ENCODE measurements at places on chromosomes 16 and 17.

GRCh38 chr16:53266156-53266555 lies 168.1 kb upstream of the RBL2 start:
- DNase-seq, result no peak

- DNase-seq, result no peak
These were observed 37.9 kb upstream of the NDRG4 start for GRCh38 chr16:58462089-58462488.

- no peak for DNase-seq
These were observed 44.7 kb downstream of the SREBF1 start for GRCh38 chr17:17792037-17792550.

GRCh38 chr17:17933775-17934174 lies 38.4 kb downstream of the TOM1L2 start:
- DNase-seq, result no peak

DNA sequence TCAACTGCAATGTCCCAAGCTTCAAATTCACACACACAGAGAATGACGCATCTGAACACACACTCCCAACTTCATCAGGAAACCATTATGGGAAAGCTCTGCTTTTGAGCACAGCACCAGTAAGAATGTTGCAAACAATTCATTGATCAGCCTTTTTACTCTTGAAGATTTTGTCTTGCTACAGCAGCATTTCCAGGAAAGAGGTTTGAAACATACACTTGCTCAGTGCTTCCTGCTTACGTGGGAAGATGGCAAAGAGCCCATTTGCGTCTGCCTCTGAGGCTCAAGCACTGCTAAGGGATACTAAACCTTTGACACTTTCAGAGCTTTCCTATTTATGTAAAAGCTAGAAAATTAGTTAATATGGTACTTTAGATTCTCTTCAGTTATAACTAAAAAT lies 77.2 kb upstream of the MON1B start:
- DNase-seq, result no peak

DNA sequence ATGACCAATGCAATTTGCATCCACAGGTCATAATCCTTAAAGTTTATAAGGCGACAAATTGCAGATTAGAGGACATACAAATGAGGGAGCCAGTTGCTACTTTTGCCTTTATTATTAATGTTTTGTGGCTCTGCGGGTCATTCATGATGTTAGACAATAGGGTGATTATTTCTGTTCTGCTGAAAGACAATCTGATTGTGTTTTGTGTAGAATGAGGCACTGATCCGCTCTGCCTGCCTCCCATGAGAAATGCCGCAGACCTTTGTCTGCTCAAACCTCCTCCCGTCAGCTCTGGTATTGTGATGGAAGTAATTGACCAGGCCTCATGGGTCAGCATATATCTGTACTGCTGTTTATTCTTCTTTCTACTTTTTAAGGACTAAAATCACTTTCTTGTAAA lies 224.9 kb downstream of the PRKCA start:
- no peak for DNase-seq

DNA sequence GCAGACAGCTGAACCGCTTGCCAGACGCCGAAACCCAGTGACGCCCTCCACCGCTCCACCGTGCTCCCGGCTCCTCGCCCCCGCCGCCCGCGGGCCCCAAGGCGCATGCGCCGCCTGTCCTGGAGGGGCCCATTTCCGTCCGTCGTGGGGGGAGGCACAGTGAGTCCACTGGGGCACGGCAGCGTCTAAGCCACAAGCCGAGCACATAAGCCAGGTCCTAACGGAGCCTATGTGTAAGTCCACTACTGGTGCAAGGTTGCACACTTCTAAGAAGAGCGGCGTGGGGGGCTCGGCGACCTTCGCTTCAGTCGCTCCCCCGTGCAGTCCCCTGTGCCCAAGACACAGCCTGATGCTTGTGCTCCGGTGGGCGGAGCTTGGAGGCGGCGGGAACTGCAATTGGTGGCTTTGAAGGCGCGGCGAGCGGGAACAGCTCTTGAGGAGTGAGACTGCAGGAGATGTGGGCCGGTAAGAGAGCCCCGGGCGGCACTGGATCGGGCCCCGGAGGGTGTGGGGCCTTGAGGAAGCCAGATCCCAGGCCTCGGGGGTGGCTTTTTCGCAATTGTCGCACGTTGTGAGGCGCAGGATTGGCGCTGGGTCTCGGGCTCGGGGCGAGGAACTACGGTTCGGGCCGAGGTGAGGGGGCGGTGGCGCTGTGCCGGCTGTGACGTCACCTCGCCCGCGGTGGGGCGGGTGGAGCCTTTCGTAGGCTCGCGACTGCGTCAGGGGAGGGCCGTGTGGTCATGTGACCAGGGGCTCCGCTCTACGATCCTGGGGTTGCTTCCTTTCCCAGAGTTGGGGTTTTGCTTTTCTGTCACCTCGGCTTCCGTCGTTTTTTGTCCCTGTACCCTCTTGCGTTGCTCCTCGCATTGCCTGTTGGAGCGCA lies at the start of the genes CENPN and CMC2:
TSS of gene CENPN (plus strand) at position 402 of the 883 bp plus-strand sequence. CDS start 4,726 bp downstream, outside the sequence.
TSS of gene CMC2 (minus strand) at position 73 of the 883 bp plus-strand sequence. CDS start 9,491 bp downstream, outside the sequence.
- DNase-seq, result peak; percentile 100

GRCh38 chr16:48612611-48613010 lies 2.6 kb upstream of the N4BP1 start:
- no peak for DNase-seq

- no peak for DNase-seq
These were observed 601 bp downstream of the JMJD8 start for GRCh38 chr16:683396-684070.

DNA sequence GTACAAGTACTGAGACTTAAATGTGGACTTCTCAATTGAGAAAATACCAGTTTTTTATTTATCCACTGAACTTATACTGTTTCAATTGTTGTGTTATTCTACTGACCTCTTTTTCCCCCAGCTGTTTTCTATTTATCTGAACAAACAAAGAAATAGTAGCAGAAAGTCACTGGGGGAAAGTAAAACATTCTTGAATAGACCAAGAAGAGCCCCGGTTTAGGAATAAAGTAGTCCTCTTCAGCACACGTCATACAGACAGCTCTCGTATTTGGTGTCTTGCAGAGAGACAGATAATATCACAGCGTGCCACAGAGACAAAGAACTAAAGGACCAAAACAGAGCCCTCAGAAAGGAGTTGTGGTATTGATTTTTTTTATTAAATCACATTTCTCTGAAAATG lies 1159.1 kb upstream of the CDH8 start:
- no peak for DNase-seq

- DNase-seq, result no peak
These were observed 211.5 kb downstream of the CDH11 start for GRCh38 chr16:64910356-64910755.

- no peak for DNase-seq
These were observed 249.1 kb downstream of the C16orf95 start for GRCh38 chr16:87067836-87068761.

- DNase-seq, result no peak
These were observed 80.1 kb upstream of the GNG13 start for GRCh38 chr16:880471-881171.

- peak; percentile 49 for DNase-seq
These were observed at the start of gene VAT1L for GRCh38 chr16:77788181-77789084. TSS of gene VAT1L (plus strand) at chr16:77788564. CDS start at chr16:77788683, 119 bp downstream.

- DNase-seq, result no peak
These were observed 65.9 kb downstream of the RBFOX1 start for GRCh38 chr16:7398536-7398935.

DNA sequence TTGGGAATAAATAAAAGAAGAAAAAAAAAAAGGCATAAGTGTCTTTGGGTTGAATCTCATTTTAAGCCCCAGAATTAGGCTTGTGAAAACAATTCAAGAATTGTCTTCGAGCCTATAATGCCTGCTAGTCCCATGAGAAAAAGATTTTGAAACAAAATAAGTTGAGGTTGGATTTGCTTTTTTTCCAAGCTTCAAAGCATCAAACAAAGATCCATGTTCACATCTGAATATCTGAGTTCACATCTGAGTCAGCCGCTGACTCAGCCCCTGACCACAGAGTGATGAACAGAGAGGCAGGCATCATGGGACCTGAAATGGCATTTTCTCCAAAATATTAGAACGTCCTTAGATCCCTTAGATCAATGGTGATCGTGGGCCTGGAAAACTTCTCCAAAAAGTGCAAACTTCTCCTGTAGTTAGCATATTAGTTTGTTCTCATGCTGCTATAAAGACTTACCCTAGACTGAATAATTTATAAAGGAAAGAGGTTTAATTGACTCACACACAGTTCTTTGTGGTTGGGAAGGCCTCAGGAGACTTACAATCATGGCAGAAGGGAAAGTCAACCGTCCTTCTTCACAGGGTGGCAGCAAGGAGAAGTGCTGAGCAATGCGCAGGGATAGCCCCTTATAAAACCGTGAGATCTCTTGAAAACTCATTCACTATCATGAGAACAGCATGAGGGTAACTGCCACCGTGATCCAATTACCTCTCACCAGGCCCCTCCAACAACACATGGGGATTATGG lies 294.6 kb upstream of the HSBP1 start:
- no peak for DNase-seq

DNA sequence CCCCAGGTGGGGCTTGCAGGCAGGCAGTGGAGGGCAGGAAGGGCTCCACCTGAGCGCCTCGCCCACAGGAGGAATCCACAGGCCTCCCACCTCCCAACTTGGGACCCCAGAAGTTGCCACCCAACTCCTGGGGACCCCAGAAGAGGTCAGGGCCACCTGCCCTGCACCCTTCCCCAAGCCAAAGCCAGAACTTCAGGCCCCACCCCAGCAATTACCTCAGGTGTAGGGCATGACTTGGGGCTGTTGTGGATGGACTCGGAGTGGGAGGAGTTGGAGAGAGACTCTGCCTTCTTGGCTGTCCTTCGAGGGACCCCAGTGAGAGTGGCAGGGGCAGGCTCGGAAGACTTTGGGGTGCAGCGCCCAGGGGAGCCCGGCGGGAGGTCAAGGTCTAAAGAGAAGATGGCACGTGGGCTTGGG lies 10.5 kb downstream of the TSPOAP1 start:
- DNase-seq, result no peak

DNA sequence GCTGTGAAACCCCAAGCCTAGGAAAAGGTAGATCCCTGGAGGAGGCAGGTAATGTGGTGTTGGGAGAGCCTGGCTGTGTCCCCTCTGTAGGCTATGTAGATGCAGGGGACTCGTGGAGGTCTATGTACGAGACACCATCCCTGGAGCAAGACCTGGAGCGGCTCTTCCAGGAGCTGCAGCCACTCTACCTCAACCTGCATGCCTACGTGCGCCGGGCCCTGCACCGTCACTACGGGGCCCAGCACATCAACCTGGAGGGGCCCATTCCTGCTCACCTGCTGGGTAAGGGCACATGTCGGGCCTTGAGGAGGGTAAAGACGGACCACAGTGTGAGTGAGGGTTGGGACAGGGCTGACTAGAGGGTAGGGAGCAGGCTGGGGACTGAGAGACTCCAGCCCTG lies 12.0 kb downstream of the ACE start:
- DNase-seq, result no peak

GRCh38 chr17:32862940-32863339 lies 14.0 kb downstream of the MYO1D start:
- no peak for DNase-seq

DNA sequence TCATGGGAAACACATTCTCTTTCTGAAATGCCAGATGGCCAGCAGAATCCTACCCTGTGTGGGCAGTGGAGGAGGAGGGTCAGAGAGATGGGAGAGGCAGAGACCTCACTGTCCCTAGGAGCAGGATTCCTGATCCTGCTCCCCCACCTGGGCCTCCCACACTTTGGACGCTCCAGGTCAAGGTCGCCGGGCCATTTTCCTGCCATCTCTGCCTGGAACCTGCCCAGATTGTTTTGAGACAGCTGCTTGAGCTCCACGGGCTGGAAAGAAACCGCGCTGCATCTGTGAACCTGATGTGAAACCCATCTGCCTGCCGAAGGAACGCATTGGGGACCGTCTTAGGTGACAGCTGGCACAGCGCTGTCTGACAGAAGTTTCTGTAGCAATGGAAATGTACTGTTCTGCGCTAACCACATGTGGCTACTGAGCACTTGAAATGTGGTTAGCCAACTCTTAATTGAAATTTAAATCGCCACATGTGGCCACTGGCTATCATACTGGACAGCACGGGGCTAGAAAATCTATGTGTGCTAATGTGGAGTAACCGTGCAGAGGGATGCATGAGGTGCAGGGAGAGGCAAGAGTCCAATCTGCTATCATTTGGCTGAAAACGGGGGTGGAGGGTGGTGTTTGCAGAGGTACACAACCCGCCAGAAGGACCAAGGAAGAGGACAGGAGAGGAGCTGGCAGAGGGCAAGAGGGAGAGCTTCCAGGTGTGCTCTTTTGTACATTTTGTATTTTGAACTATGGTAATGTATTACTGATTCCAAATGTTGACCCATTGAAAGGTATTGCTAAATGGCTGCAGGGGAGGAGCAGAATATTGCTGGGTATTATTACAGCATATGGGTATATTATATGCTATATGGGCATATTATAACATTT lies 15.4 kb upstream of the NUBP1 start:
- DNase-seq, result no peak

DNA sequence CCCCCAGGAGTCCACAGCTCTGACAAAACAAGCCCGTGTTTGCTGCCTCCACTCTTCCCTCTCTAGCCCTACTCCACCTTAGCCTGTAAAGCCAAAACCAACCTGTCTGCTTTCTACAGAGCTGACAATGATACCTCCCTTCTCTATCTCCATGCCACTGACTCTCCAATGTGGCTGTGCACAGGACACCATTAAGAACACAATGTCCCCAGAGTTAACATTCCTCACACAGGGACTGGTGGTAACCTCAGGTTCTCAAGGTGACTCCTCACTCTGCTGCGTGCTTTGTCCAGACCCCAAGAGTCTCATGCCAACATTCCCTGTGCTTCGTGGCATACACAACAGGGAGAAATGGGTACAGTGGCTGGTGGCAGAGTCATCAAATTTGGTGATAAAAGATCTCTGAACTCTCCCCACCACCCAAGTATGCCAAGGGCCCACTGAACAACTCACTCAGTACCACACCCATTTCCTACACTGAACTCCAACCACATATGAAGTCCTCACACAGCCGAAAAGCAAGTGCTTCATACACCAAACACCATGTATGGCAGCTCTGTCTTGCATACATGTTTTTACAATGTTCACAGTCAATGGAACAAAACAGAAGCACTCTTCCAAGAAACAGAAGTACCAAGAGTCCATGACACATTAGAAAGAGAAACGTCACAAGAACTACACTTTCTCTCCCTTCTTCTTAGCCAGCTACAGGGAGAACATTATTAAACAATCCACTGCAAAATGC lies 21.1 kb downstream of the CSNK2A2 start:
- no peak for DNase-seq

- DNase-seq, result no peak
These were observed 3.6 kb upstream of the SLC6A4 start for GRCh38 chr17:30239089-30239462.

GRCh38 chr17:68328676-68329075 lies 37.4 kb downstream of the ARSG start:
- DNase-seq, result no peak

DNA sequence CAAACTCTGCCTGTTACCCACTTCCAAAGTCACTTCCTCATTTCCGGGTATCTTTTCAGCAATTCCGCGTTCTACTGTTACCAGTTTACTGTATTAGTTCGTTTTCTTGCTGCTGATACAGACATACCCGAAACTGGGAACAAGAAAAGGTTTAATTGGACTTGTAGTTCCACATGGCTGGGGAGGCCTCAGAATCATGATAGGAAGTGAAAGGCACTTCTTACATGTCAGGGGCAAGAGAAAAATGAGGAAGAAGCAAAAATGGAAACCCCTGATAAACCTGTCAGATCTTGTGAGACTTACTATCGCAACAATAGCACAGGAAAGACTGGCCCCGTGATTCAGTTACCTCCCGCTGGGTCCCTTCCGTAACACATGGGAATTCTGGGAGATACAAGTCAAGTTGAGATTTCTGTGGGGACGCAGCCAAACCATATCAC lies 30.9 kb downstream of the PAFAH1B1 start:
- DNase-seq, result no peak

Measured in left renal cortex interstitium (tissue), 4 donors.